ENCODE measurements at places on chromosomes 1 and 21.
A peak's percentile ranks its signal among the peaks of the same experiment; 100 is the strongest.

- H3K4me1 ChIP-seq: peaks cover 29% of the 10 kb centered on the region
- H3K4me3 ChIP-seq: no peak overlapping the region
- H3K36me3 ChIP-seq: peaks cover 2% of the 10 kb centered on the region
- peak; percentile 4 for DNase-seq
- no peaks in the 10 kb centered on the region for H3K27me3 ChIP-seq
- H3K27ac ChIP-seq: peak overlapping the region; percentile 29
Measured at GRCh38 chr1:24862775-24863483, 67.1 kb downstream of the RUNX3 start.

- DNase-seq: no peak
- no peaks in the 10 kb centered on the region for H3K4me1 ChIP-seq
- H3K27me3 ChIP-seq: no peaks in the 10 kb centered on the region
- H3K4me3 ChIP-seq: no peak overlapping the region
- no peak overlapping the region for H3K27ac ChIP-seq
Measured at GRCh38 chr1:76951153-76951552, 83.9 kb downstream of the ST6GALNAC5 start.

- no peaks in the 10 kb centered on the region for H3K4me1 ChIP-seq
- H3K4me3 ChIP-seq: no peak overlapping the region
- DNase-seq: no peak
- no peaks in the 10 kb centered on the region for H3K36me3 ChIP-seq
- no peak overlapping the region for H3K27ac ChIP-seq
- H3K27me3 ChIP-seq: no peaks in the 10 kb centered on the region
Measured at GRCh38 chr1:219503604-219504003, 109.3 kb downstream of the ZC3H11B start.

GRCh38 chr1:105270966-105271365 lies 1521.3 kb downstream of the AMY1C start:
- no peaks in the 10 kb centered on the region for H3K36me3 ChIP-seq
- DNase-seq: no peak
- H3K27me3 ChIP-seq: no peaks in the 10 kb centered on the region

GRCh38 chr1:167165948-167166689 lies 54.6 kb upstream of the POU2F1 start:
- DNase-seq: no peak
- H3K27me3 ChIP-seq: peaks cover 60% of the 10 kb centered on the region
- no peaks in the 10 kb centered on the region for H3K36me3 ChIP-seq
- H3K4me3 ChIP-seq: no peak overlapping the region

DNA sequence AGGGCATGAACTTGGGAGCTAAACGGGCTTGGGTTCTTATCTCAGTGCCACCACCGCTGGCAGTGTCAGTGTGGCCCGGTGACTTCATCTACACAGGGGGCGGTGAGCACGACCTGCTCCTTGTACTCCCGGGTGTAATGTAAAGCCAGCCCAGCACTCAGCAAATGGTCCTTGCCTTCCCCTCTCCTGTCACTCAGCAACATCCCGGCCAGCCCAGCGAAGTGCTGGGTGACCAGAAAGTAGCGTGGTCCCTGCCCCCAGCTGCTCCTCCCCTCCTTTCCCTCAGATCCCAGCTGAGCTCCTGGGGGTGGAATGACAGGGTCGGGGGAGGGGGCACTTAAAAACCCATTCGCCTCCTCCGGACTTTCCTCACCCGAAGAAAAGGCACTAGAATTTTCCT lies 7.2 kb downstream of the KCNN3 start:
- no peak overlapping the region for H3K27ac ChIP-seq
- H3K4me1 ChIP-seq: peaks cover 19% of the 10 kb centered on the region
- DNase-seq: no peak

DNA sequence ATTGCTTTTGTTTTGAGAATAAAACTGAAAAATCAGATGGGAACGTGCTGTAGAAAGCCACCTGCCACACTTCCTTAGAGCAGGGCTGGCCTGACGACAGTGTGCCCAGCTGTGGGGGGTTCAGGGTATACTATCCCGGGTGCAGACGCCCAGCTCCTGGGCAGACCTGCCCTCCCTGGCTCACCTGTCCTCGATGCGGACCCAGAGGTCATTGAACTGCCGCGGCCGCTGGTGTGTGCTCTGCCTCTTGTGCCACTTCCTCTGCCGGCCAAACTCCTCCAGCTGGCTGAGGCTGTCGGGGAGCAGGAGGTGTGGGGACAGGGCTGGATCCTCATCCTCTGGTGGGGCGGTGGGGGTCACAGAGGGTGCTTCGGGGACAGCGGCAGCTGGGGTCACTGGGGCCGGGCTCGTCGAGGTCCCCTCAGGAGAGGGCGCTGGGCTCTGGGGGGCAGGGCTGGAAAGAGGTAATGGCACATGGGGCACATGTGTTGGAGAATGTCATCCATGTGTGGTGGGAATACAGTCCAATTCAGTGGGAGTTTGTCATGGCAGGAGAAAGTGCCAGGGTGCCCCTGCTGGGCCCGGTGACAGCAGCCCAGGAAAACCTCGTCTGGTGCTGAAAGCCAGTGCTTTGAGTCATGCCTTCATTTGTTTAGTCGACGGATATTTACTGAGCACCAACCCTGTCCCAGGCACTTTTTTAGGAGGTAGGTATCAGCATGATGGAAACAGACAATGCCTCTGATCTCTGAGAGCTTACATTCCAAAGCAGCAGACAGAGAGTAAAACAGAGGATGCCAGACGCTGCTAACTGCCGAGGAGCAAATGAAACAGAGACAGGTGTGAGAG lies 222.0 kb downstream of the TRABD2B start:
- no peak overlapping the region for H3K4me3 ChIP-seq
- no peaks in the 10 kb centered on the region for H3K4me1 ChIP-seq
- no peak overlapping the region for H3K27ac ChIP-seq
- DNase-seq: no peak
- H3K27me3 ChIP-seq: peaks cover 39% of the 10 kb centered on the region

DNA sequence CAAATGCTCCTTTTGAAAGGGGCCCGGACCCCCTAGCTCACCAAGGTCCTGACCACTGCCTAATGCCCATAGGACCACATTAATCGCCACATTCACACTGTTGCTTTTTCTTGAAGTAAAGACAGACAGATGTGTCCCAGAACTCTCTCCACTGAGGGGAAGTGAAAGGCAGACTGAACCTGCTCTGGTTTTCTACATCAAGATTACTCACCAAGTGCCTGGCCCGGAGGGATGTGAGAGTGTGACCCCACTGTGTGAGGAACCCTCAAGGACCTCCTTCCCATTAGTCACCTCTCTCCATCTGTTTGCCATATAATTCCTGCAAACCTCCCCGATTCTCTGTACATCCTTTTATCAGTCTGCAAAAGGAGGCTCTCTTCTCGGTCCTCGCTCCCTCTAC lies 381.5 kb downstream of the OMA1 start:
- H3K27ac ChIP-seq: no peak overlapping the region
- no peak for DNase-seq
- H3K36me3 ChIP-seq: peaks cover 2% of the 10 kb centered on the region
- no peaks in the 10 kb centered on the region for H3K27me3 ChIP-seq
- H3K4me3 ChIP-seq: no peak overlapping the region
- H3K4me1 ChIP-seq: no peaks in the 10 kb centered on the region

- no peak for DNase-seq
- H3K27ac ChIP-seq: no peak overlapping the region
- H3K4me1 ChIP-seq: no peaks in the 10 kb centered on the region
- no peak overlapping the region for H3K4me3 ChIP-seq
- no peaks in the 10 kb centered on the region for H3K27me3 ChIP-seq
Measured at GRCh38 chr1:164914208-164914607, 355.2 kb downstream of the PBX1 start.

DNA sequence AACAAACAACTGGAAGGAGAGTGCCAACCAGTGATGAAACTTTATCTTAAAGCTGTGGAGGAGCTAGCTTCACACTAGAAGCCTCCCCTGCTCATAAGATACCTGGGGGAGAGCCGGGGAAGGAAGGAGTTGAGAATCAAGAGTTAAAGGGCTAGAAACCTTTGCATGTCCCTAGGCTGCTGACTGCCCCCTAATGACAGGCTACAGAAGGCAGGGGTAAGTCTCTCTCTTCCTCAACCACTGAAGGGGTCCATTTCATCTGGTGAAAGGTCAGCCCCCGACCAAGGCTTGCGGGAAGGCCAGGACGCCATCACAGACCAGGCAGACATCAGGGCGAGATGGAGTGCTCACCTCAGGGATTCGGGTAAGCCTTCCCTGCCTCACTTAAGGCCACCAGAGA lies 65.6 kb upstream of the GRHL3 start:
- no peaks in the 10 kb centered on the region for H3K27me3 ChIP-seq
- no peak for DNase-seq
- H3K4me3 ChIP-seq: no peak overlapping the region
- H3K36me3 ChIP-seq: no peaks in the 10 kb centered on the region
- H3K27ac ChIP-seq: no peak overlapping the region

DNA sequence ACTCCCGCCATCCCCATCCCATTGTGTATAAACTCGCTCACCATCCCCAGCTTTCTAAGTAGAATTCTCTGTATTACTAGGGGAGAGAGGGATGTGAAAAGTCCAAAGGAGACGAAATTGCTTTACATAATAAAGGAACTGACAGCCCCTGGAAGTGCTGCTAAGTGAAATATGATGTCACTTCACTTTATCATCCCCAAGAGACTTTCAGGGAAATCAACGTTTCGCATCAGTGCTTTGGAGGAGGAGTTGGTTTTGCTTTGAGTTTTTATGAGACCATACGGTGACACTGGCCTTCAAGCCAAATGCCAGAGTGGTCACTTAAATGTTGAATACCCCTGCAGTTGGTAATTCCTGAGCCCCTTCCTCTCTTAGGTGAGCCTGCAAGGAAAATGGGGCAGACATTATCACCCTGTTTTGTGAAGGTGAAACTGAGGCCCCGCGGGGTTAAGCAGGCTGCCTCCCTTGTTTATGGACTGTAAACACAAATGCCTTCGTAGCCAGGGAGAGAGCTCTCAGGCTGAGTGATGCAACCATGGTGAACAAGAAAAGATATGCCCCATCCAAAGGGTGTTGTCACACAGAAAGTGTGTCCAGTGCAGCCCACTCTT lies 58.4 kb upstream of the KAZN start:
- no peak for DNase-seq
- no peaks in the 10 kb centered on the region for H3K4me1 ChIP-seq
- H3K4me3 ChIP-seq: no peak overlapping the region
- H3K27me3 ChIP-seq: peaks cover 9% of the 10 kb centered on the region
- H3K36me3 ChIP-seq: no peaks in the 10 kb centered on the region

GRCh38 chr1:93420400-93420799 lies 27.5 kb upstream of the FNBP1L start:
- H3K27ac ChIP-seq: no peak overlapping the region
- DNase-seq: no peak
- H3K27me3 ChIP-seq: no peaks in the 10 kb centered on the region
- H3K4me1 ChIP-seq: no peaks in the 10 kb centered on the region
- H3K36me3 ChIP-seq: no peaks in the 10 kb centered on the region

DNA sequence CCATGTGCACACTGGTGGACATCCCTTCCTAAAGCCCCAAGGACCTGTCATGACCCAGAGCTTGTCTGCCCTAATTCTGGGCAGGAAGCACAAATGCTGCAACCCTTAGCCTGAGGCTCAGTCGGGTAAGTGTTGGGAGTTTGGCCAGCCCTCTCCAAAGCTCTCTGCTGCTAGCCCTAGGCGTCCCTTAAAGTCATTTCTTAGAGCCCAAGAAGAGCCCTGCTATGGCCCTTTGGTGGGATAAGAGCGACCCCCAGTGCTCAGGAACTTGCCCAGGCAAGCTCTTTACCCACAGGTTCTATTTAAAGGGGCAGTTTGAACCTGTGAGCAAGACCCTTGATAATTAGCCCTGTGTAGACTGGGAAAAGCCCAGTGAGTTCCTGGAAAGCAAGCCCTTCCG lies 356.8 kb downstream of the RRAGC start:
- no peak overlapping the region for H3K27ac ChIP-seq
- peaks cover 74% of the 10 kb centered on the region for H3K27me3 ChIP-seq
- peaks cover 1% of the 10 kb centered on the region for H3K36me3 ChIP-seq

DNA sequence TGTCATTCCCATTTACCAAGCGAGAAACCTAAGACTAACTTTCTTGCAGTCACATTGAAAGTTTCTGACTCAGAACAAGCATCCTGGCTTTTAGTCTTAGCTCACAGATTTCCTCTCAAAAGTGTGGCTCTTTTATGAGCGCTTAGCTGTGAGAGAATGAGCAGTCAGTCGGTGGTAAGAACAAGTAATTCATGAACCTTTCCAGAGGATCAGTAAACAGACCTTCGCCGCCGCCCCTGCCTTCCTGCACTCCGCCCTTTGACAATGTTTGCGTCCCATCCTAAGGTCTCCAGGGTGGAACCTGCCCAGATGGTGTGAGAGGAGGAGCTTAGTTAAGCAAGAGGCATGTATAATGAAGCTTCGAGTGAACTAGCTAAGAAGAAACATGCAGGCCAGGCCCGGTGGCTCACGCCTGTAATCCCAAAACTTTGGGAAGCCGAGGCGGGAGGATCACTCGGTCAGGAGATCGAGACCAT lies 142.4 kb downstream of the GLUL start:
- H3K36me3 ChIP-seq: no peaks in the 10 kb centered on the region
- H3K27ac ChIP-seq: no peak overlapping the region
- no peak overlapping the region for H3K4me3 ChIP-seq
- H3K27me3 ChIP-seq: no peaks in the 10 kb centered on the region
- no peak for DNase-seq

DNA sequence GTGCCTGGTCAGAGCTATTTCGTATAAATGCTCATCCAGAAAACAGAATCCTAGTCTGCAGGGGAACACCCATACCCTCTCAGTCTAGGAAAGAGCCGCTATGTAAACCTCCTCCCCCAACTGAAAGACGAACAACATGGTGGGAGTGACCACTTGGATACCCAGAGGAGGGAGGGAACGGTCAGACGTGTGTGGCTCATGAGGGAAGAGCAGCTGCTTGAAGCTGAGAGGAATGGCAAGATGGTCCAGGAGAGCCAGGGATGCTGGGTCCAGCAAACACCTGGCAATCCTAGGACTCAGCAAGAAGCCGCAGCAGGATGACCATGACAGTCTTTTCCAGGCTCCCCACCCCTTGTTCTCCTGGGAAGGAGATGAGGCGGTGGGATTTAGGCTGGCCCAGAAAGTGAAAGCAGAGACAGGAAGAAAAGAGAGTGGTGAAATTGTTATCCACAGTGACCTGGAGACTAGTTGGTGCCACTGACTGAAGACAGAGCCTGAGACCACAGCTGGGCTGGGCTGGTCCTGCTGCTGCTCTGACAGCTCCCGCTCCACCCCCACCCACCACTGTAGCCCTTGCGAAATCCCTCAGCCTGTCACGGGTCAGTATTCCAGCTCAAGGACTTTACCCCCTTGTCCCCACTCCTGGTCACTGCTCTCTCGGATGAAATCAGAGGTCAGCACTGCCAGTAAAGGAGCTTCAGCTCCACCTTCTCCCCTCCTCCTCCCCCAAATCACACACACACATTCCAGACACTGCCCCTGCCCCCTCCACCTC lies 3.6 kb downstream of the CERS2 start:
- no peaks in the 10 kb centered on the region for H3K27me3 ChIP-seq
- DNase-seq: no peak
- peaks cover 57% of the 10 kb centered on the region for H3K4me1 ChIP-seq
- peaks cover 21% of the 10 kb centered on the region for H3K36me3 ChIP-seq
